K562 (cell line): ENCODE measurements at places on chromosomes 6 and 20.
A peak's percentile ranks its signal among the peaks of the same experiment; 100 is the strongest.

- DNase-seq: peak; percentile 32
These were observed 7.8 kb upstream of the ACSS1 start for GRCh38 chr20:25065625-25066338.

DNA sequence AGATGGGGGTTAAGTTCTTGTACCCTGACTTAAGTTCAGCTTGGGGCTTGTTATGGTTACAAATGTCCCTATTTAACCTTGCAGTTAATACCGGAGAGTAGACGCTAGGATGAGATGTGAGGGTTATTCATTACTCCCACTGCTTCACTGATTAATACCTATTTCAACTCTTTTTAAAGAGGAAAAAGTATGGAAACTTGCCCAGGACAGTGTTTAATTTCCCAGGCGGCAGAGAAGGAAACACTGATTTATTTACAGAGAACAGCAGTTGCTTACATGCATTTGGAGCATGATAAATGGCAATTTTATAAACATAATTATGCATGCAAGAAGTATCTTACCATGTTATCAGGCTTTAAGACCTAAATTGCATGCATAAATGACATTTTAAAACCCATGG, 137.7 kb downstream of the RCAN2 start:
- no peak for DNase-seq

DNA sequence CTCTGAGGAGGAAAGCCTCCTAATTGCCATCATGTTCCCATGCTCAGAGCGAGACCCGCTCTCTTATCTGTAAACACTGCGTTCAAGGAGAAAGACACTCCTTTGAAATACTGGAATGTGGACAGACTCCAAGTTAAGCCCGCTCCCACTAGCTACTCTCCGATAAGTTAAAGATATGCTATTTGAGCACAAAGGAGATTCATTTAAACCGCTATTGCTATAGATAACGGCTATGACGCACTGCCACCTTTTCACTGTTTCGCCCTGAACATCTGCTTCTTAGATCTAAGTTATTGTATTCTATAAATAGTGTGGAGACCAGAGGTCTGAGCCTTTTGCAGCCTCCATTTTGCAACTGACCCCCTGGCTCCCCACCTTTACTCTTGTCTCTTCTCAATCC, 82.3 kb downstream of the GPX5 start:
- DNase-seq: no peak

DNA sequence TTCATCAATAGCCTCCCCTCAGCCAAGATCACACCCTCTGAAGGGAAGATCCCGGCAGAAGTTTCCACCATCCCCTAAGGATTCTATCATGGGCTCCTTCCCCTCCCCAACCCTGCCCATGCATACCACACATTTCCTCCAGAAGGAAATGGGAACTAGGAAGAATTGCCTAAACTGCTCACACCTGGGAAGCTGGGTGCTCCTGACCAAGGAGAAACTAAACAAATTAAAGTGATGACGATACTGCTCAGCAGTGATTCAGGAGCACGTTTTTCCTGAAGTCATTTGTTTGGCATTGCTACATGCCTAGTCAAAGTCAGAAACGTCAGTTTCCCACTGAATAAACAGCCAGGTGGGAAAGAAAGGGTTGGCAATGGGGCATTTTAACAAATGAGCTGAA, 136.1 kb upstream of the CDYL start:
- DNase-seq: no peak

DNA sequence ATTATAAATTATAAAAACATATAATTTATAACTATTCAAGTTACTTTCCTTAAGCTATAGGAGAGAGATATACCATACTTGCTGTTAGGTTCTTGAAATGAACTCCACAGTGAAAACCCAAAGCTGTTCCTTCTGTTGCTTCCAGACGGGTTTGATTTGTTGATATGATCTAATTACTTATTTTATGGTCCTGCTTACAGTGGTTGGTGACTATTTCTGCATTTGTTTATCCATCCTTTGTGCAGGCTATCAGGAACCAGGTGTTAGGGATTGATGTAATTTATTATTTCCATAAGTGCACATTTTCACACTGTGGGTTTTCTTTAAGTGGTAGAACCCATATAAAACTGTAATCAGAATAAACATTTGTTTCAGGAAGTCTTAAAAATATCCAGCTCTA, 167.1 kb downstream of the KIF6 start:
- no peak for DNase-seq

- DNase-seq: peak; percentile 10
These were observed 518.6 kb downstream of the BMP2 start for GRCh38 chr20:7285918-7286556.

- peak; percentile 48 for DNase-seq
These were observed 663 bp downstream of the FYN start for GRCh38 chr6:111872401-111873177.

DNA sequence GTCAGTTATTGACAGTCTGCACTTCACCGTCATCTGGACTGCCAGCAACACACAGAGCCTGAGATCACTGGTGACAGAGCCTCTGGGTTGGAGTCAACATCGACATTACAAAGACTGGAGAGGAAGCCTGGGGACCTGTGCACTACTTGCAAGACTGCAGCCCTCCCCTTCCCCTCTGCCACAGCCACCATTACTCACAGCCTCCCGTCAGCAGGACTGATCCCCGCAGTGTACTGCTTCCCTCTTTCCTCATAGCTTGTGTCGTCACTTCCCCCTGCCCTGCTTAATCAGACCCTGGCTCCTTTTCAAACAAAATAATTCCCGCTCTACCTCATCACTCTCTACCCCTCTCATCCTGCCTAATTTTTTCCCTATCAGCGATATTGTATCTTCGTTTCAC, 235.5 kb upstream of the KCNQ5 start:
- peak; percentile 7 for DNase-seq

DNA sequence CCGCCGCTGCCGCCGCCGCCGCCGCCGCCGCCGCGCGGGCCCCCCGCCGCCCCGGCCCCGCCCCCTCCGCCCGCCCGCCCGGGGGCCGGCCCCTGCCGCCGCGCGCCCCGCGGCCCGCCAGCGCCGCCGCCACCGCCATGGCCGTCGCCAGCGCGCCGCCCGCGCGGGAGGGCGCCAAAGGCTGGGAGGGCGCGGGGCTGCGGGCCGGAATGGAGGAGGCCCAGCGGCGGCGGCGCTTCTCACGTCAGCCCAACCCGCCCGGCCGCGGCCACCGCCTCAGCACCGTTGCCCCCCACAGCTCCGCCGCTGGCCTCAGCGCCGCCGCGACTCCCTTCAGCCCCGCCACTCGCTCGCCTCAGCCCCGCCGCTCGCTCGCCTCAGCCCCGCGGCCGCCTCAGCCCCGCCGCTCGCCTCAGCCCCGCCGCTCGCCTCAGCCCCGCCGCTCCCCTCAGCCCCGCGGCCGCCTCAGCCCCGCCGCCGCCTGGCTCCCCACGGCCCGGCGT, 258 bp downstream of the PHF10 start:
- DNase-seq: peak; percentile 88

GRCh38 chr6:21745543-21746337, 152.2 kb downstream of the SOX4 start:
- DNase-seq: no peak

GRCh38 chr6:107488174-107488874, 1.6 kb upstream of the SOBP start:
- no peak for DNase-seq

DNA sequence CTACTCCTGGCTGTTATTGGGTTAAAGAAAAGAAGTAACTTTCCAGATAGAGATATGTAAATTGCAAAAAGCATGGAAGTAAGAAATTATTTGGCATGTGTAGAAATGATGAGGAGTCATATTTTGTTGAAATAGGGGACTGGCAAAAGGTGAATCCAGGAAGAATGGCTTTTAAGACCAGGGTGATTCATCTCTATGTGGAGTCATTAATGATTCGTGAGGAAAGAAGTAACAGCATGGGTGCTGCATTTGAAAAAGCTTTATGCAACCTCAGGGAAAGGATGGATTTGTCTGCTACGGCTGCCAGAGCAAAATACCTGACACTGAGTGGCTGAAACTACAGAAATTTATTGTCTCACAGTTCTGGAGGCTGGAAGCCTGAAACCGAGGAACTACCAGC, 14.8 kb upstream of the SYNE1 start:
- DNase-seq: no peak

GRCh38 chr6:158818581-158819212, 471 bp downstream of the EZR start:
- peak; percentile 73 for DNase-seq

DNA sequence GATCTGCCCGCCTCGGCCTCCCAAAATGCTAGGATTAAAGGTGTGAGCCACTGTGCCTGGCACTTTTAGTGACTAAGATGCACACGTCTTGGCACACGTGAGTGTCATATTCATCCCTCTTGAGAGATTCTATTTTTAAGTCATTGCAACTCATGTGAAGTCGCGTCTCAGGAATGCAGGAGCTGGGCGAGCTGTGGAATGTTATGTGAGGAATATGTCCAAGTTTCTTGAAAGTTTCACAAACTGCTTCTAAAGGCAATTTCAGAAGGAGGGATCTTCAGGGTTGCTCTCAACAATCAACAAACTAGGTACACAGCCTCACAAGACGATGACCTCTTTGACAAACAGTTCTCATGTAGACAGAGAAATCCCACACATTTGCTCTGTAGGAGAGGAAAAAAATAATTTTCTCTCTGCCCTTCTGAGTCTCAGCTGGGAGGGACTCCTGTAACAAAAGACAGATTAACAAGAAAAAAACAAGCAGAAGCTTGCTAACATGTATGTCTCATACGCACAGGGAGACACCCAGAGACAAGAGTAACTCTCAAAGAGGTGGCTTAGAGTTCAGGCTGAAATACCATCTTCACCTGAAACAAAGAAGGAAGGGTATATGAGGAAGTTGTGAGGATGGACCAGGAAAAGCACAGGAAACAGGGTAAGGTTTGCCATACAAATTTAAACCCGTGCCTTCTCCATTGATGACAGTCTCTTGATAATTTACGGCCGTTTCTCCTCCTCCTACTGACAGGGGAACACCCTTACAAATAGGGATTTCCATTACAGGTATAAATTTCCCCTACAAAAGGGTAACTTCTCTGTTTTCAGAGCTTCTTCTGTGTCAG, 45.3 kb upstream of the FAM50B start:
- no peak for DNase-seq

GRCh38 chr20:37353285-37353849, 7.4 kb downstream of the SRC start:
- no peak for DNase-seq

DNA sequence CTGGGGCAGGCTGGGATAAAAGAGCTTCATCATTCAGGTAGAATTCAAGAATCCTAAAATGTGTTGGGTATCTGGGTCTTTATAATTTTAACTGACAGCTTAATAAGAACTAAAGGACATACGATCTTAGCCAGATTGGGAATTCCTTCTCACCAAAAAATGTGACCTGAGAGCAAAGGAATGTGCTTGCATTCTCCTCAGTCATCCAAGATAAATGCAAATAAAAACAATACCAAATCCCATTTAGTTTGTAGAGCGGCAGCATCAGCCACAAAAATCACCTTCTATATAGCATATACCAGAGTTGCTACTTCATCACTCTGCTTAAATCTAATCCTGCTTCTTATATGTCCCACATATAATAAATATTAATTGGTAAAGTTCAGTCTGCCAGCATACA, 16.9 kb downstream of the USP49 start:
- DNase-seq: no peak

DNA sequence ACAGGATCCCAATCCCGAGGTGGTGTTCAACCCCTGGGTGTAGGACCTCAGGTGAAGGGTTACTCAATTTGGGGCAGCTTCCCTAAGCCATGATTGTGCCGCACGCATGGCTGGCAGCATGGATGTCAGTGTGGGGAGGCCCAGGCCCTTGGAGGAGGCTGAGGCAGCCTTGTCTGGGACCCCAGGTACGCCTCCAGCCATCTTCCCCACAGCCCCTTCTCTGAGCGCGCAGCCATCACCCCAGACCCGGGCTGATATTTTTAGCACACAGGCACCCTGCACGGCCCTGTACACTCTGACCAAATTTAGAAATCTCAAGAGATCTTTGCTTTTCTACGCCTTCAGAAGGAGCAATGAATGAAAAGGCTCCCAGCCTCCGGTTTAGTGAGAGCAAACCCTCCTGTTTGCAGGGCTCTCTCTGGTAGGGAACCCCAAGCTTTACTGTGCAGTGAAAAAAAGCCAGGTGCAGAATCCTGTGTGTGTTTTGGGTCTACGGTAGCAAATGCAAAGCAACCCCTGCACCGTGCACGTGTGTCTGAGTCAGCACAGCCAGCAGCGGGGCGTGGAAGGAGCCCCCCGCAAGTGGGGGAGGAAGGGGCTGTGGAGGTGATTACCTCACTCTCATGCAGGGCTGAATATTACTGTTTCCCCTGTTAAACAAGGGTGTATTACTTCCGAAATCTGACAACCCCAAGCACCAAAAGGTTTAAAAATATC, 44.3 kb downstream of the CTCFL start:
- no peak for DNase-seq

GRCh38 chr20:32227744-32228688, 20.3 kb downstream of the POFUT1 start:
- no peak for DNase-seq

GRCh38 chr20:36585410-36586125, 12.2 kb downstream of the TGIF2 start:
- DNase-seq: no peak

GRCh38 chr20:49291200-49291599, 13.3 kb upstream of the ZNFX1 start:
- no peak for DNase-seq

DNA sequence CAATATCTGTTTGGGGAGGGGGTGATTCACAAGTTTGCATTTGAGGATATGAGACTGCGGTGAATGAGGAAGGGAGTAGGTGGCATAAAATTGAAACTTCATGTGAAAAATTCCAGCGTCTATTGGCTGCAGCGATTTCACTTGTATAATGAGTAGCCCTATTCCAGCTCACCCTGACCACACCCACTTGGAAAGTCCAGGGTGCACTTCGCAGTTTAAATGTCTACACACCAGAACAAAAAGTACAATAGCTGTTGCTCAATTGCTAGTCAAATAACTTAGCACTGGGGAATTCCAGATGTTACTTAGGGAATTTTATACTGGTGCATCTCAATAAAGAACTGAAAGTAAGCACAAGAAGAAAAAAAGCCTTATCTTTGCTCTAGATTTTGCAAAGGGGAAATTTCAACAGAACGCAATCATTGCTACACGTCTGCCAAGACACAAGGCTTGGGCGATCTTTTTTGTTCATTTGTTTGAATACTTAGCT, 6.3 kb downstream of the TNFAIP3 start:
- peak; percentile 48 for DNase-seq

- peak; percentile 72 for DNase-seq
These were observed 551 bp downstream of the TREML2 start for GRCh38 chr6:41200296-41200900.

GRCh38 chr6:46556053-46556452, 64.8 kb upstream of the RCAN2 start:
- DNase-seq: no peak
